ENCODE measurements at places on chromosomes 7 and 10.

DNA sequence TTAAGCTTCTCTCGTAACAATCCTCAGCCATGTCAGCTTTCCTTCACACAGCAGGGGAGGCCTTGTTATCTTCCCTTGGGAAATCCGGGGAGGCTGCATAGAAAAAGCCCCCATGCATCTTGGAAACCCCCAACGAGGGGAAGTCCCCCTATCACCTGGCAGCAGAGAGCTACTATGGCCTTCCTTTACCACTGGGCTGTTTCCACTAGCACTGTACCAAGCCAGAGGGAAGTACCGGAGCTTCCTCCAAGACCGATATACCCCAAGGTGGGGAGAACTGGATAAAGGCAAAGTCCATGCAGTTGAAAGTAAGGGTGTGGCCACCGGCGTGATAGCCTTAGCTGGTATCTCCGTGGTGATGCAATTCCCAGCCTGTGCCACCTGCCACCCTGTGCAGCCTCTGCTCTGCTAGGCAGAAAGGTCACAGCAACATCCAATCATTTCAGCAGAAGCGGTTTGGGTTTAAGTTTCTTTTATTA is 4.4 kb upstream of the CLIP2 start:
- no peak for DNase-seq

- no peak for DNase-seq
These were observed 30.5 kb upstream of the SLC18A3 start for GRCh38 chr10:49579621-49580020.

- DNase-seq: no peak
These were observed 117.0 kb upstream of the ARID5B start for GRCh38 chr10:61784354-61785133.

DNA sequence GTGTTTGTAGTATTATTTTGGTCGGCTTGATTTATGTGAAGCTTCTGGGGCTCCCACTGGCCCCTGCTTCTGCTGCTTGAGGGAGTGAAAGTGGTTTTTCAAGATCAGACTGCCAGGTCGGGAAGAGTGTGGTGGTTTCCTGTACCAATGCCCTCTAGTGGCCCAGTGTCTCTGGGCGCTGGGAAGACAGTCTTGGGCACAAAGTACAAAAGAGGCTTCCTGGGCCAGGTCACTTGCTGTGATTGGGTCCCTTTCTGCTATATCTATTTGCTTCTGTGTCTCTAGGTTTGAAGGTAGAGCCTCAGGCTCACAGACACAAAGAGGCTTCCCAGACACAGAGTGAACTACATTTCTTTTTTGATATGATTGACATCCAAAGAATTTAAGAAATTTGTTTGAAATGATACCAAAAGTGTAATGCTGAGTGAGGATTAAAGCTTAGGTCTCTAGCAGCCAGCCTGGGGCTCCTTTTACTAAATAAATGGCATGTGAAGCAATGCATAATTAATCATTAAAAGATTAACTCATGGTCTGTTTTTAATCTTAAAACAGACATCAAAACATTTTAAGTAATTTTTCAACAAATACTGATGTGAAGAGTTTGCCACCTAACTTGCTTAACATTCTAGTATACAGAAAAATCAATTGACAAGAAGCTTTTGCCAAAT is 36.3 kb downstream of the ABCB1 start:
- no peak for DNase-seq

DNA sequence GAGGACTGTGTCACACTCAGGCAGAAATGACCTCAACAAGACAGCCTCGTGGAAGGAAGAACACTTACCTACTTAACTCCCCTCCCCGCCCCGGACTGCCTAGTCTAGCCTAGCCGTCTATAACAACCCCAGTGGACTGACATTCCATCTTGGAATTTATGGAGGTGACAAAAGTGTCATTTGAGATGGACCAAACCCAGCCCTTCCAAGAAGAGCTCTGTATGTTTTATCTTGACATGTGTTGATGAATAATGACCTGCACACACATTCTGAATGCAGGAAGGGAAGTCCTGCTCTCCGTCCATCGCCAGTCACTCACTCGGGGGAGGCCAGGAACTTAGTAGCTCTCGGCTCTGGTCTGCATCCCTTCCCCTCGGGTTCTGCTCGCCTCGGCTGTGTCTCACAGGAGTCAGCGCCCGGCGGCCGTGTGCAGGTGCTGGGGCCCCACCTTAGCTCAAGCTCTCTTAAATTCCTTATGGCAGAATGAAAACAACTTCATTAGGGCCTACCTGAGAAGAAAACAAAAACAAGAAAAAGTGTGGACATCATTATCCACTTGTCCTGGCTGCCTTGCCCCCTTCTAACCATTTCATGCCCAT is 140.9 kb upstream of the NPS start:
- no peak for DNase-seq

- no peak for DNase-seq
These were observed 3.0 kb upstream of the NRP1 start for GRCh38 chr10:33337326-33337957.

DNA sequence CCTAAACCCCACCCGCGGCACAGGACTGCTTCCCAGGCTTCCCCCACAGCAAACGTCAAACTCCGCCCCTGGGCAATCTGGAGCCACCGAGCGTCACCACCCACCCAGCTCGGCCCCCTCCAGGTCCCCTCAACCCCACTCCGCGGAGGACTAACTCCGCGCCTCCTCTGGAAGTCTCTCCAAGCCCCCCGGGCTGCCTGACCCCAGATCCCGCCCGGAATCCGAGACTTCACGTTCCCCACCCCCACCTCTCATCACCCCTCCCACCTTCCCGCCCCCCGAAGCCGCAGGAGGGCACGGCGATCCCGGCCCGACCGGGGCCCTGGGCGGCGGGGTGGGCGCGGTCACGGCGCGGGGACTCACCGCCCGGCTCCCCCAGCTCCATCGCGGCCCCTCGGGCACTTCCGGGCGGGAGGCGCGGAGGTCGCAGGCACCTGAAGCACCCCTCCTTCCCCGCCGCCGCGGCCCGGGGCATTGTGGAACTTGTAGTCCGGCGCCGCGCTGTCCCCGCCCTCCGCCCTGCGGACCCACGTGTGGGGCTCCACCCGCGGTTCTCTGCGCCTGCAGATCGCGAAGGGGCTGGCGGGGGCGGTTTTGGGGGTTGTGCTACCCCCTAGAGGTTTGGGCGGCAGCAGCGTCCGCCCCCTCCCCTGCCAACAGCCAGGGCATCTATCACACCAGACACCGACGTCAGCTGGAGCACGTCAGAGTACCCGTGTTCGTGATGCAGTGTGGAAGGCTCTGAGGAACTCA is at the start of gene TMUB1:
TSS of gene TMUB1 (minus strand) at position 423 of the 753 bp plus-strand sequence. CDS start 930 bp downstream, outside the sequence.
- DNase-seq: peak; percentile 76

GRCh38 chr10:84543948-84544347 is 215.6 kb downstream of the CCSER2 start:
- DNase-seq: no peak

DNA sequence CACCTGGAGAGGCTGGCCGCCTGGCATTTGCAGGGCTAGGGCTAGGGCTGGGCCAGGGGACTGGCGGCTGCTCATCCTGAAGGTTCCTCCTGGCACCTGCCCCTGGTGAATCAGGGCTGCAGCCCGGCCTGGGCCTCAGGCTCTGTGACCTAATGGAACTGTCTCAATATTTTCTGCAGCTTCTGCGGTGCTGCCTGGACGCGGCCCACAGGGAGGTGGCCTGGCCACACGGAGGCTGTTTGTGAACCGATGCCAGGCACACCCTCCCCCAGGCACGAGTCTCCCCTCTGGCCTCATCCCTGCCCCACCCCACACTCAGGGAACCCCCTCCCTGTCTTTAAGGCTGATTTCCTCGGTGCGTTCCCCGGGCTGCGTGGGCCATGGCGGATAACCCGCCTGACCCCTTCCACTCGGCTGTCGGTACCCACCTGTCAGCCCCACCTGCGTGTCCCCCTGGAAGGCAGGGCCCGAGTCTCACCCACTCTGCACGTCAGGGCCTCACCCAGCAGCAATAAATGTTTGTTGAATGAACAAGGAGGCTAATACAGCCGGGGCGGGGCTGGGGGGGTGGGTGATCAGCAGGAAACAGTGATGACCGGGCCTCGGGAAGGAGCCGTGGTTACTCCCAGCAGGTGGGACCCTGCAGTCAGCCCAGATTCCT is 54.5 kb upstream of the DNAJB6 start:
- DNase-seq: peak; percentile 72

GRCh38 chr10:57884965-57885617 is 382.6 kb downstream of the IPMK start:
- no peak for DNase-seq

GRCh38 chr10:109853921-109854320 is 69.4 kb downstream of the XPNPEP1 start:
- DNase-seq: no peak

DNA sequence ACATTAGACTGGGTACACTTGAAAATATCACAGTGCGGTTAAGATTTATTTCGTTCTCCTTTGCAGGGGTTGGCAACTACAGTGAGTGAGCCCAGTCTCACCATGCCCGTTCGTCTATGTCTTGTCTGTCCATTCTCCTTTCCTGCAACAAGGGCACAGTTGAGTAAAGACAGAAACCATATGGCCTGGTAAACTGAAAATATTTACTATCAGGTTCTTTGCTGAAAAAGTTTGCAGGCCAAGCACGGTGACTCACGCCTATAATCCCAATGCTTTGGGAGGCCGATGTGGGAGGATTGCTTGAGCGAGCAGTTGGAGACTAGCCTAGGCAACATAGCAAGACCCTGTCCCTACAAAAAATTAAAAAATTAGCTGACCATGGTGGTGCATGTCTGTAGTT is 11.4 kb upstream of the KCTD7 start:
- DNase-seq: no peak

DNA sequence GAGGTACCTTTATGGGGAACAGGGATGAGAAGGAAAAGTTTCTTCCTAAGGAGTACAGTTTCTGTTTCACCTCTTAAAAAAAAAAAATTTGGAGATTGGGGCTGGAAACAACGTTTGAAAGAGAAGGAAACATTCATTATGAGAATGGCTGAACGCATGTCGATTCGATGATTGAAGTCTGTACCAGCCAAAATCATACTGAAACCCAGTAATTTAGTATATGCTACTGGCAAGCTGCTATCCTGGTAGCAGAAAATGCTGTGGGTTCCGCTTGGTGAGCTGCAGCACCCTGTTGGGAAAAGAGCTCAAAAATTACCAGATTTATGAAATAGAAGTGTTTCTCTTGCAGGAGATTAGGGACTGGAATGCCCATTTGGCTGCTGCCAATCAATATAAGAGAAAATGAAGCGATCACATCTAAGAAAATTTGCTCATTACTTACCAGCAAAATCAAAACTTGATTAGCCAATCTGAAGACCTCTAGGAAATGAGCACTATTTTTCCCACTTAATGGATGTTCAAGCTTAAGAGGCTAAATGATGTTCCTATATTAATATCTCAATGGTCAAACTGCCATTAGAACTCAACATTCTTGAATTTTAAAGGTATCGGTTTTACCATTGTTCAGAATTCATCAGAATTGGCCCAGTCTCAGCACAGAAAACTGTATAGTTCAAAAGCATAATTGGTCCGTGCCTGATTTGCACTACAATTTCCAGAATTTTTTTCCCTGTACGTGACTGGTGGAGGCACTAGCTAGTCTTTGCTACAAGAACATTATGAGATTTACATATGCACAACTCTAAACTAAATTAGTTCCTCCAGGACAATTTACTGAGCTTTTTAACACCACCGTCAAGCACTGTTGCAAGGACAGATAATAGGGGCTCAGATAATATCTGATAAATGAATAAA is 1.2 kb upstream of the ITGB1 start:
- no peak for DNase-seq

- DNase-seq: no peak
These were observed 68.5 kb upstream of the BMPER start for GRCh38 chr7:33836797-33837355.

GRCh38 chr7:143455491-143455890 is 12.2 kb downstream of the TAS2R60 start:
- DNase-seq: no peak

DNA sequence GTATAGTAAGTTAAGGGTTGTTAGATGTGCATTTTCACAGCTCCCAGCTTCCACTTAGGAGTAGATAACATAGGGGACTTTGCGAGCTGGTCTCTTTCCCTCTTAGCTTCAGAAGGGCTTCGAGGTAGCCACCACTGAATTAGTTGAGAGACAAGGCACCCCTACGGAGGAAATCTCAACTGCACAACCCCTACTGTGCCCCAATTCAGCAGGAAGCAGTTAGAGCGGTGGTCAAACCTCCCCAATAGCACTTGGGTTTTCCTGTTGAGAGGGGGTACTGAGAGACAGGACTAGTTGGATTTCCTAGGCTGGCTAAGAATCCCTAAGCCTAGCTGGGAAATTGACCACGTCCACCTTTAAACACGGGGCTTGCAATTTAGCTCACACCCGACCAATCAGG is 1.1 kb upstream of the HERPUD2 start:
- DNase-seq: no peak
